ENCODE measurements at places on chromosomes 7 and 10. TPM values are rescaled to one million over a fixed set of nuclear protein-coding genes. Genes with fewer than 3 reads are reported as not detected.

DNA sequence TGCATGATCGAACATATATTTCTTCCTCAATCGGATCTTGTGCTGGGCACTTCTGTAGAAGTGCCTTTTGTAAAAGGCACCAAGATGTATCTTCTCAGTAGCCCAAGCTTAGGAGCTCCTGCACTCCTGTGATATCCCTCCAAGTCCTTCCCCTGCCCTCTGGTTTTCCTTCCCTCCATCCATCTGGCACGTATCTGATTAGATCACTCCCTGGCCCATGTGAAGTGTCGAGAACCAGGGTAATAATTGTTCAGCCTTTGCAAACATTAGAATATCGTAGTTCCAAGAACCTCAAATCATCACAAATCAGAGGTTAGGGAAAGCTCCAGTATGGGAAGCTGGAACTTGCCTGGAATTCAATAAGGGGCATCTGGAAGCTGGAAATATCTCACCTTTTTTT, 221.1 kb upstream of the AUTS2 start:
- no peak for DNase-seq

DNA sequence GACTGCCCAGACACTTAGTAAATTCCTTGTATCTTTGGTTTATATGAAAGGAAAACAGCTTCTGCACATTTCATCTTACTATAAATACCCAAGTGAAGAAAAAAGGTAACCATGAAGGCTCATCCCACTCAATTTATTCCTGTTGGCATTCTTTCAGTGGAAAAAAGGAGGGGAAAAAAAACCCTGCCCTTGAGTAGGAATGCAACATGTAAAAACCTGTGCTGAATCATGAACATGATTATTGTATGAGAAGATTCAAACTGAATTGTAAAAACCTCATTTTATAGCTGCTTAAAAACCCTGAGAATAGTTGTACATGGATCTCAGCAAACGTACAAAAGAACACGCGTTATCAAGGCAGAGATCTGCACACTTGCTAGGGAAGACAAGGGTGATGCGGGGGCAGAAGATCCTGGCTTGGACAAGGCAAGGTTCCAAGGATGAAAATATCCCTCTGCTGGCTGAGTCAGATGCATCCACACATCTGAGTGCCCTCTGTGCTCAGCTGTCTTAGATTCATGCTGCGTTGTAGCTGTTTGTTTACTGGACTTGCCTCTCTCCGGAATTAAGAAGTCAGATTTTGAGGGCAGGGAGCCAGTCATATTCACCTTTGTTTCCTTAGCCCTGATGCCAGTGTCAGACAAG, 658.2 kb downstream of the PARD3 start:
- peak; percentile 47 for DNase-seq

DNA sequence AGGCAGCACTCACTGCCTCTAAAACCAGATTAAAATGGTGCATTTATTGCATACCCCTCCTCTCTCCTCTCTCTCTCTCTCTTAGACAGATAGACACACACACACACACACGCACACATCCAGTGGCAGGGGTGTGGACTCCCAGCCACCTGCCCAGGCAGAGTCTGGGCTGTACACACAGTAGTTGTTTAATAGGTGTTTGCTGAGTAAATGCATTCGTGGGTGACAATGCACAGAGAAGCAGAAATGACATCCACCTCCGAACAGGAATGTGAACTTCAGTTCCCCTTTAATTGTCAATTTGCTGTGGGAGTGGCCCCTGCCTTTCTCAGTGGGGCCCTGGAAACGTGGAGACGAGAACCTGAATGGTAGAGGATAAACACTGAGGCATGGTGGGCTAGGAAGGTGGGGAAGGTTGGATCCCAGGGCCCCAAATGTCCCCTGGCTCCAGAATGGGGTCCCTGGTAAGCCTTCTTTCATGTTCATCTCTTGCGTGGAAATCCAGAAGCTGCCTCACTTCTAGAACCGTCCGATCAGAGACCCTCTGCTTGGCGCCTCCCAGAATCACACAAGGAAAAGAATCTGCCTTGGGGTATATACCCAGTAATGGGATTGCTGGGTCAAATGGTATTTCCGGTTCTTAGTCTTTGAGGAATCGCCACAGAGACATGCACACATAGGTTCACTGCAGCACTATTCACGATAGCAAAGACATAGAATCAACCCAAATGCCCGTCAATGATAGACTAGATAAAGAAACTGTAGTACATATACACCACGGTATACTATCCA, 58.5 kb upstream of the ECHDC3 start:
- DNase-seq, result no peak

DNA sequence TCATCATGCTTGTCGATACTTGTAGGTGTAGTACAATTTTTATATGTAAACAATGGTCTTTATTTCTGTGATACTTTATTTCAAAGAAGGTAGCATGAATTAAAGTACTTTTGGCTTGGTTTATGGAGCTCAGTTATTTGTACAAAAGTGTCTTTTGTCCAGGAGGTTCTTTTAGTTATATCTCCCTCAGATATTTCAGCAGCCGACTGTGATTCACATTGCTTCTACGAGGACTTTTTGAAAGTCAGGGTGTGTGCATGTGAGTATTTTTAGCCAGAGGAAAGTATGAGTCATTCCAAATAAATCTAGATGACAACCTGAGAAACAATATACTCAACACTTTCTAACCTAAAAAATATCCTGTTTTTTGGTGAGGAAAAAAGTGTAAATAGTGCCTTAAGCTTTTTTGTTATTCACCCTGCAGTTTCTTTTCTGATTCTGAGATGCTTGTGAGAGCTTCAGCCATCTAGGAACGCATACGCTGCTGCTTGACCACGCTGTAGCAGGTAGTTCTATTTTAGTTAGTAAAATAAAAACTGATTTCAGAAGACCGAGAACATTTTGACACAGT, 595 bp upstream of the SUN1 start:
- DNase-seq, result peak; percentile 85

GRCh38 chr10:74612195-74612594, 214.2 kb upstream of the KAT6B start:
- DNase-seq, result no peak

- no peak for DNase-seq
Measured at GRCh38 chr7:28409716-28410627, 2.3 kb upstream of the CREB5 start.

GRCh38 chr7:106089647-106090046, 22.5 kb downstream of the SYPL1 start:
- no peak for DNase-seq

DNA sequence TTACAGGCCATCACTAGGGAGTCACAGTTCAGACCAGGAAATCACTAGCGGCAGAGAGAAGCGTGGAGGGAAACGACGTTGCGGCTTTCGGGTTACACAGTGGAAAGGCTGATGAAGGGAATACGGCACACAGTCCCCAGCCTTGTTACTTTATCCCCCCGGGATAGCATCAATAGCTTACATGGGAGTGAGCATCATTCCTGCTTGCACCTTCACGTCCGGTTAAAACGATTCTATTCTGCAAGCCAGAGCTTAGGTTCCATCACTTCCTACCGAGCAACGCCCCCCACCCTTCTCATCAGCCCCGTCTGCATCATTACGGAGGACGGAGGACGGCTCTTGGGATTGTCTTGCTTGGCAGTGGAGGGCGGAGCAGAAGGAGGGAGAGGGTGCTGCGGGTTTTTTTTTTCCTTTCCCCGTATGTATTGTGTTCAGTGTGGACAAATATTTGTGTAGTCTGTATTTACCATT, 124.9 kb downstream of the CLEC2L start:
- DNase-seq, result no peak

DNA sequence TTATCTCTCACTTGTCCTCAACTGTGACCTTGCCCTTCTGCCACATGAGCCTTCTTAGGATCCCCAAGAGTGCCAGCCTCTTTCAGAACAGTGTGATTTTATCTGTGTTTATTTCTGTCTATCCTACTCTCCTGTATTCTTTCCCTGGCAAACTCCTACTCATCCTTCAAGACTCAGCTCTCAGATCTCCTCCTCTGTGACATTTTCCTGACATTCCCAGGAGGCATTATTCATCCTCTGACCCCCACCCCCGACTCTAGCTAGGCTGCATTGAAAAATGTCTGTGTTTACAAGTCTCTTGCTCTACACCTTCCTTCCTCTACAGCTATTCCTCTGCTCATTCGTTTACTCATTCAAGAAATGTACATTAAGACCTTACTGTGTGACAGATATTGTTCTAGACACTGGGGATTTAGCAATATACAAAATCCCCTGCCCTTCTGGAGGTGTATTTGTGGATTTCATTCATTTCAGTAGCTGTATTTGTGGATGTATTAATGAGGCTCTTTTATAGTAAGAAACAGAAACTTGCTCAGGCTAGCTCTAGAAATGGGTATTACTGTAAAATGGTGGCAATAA, 61.4 kb upstream of the COMTD1 start:
- no peak for DNase-seq

GRCh38 chr10:58023341-58024073, 244.2 kb downstream of the IPMK start:
- DNase-seq, result peak; percentile 49

DNA sequence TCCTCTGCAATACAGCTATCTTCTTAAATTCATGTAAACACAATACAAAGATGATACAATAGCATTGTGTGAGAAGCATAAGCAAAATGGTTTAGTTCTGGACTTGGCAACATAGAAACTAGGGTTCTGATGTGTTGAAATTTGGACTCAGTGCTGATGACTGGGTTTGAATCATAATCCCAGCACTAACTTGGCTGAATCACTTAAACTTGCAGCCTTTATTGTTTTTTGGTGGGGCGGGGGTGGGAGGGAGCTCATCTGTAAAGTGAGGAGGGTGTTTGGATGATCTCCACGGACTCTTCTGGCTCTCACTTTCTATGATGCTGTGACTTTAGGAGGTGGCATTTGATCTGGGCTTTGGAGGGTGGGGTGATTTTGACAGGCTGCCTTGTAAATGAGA, 158.2 kb downstream of the WNT2 start:
- DNase-seq, result no peak

DNA sequence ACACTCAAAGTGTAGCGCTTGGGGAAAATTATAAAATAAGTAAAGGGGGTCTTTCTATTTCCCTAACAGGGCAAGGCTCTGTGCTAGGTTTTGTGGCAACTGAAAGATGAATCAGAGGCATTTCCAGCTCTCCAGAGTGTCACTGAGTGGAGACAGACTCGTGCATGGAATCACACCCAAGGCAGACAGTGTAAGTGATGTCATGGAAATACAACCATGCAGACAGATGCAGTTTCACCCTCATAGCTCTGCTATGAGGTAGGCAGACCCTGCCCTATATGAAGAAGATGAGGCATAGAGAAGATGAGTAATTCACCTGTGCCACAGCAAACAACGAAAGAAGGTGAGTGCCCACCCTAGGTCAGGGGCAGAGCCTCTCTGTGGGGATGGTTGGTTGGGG, 57.2 kb upstream of the PITRM1 start:
- DNase-seq, result no peak

- no peak for DNase-seq
Measured at GRCh38 chr7:122682815-122683550, 15.9 kb downstream of the RNF133 start.

DNA sequence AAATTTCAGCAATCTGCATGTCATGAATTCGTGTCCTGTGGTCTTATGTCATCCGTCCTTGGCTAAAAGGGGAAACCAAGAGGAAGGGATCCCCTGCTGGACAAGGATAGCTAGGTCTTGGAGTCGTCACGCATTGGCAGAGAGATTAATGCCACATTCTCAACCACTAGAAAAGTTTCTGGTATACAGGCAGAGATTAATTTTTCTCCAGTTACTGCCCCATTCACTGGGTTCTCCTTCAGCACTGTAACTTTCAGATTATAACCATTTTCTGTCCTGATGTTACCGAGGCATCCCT, 1060.6 kb upstream of the AUTS2 start:
- DNase-seq, result no peak

GRCh38 chr7:86773309-86773708, 129.6 kb downstream of the GRM3 start:
- no peak for DNase-seq

GRCh38 chr7:83824214-83824613, 175.3 kb upstream of the SEMA3E start:
- DNase-seq, result no peak

GRCh38 chr7:55591282-55591931, 19.1 kb upstream of the VOPP1 start:
- no peak for DNase-seq

DNA sequence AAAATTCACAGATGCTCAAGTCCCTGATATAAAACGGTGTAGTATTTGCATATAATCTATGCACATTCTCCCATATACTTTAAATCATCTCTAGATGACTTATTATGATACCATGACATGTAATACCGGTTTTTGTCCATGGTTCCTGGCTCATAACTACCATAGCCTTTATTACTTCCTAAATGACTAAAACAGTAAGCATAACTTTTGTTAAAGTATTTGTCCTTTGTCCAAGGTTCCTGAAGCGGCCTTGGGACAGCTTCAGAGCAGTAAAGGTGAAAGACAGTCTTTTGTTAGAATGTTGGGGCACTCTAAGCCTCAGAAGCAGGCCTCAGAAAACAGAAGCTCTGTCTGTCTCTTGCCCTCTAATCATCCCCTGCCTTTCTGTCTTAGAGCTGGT, 4.0 kb downstream of the CRCP start:
- no peak for DNase-seq

- DNase-seq, result no peak
Measured at GRCh38 chr10:8180360-8181109, 126.0 kb downstream of the GATA3 start.

DNA sequence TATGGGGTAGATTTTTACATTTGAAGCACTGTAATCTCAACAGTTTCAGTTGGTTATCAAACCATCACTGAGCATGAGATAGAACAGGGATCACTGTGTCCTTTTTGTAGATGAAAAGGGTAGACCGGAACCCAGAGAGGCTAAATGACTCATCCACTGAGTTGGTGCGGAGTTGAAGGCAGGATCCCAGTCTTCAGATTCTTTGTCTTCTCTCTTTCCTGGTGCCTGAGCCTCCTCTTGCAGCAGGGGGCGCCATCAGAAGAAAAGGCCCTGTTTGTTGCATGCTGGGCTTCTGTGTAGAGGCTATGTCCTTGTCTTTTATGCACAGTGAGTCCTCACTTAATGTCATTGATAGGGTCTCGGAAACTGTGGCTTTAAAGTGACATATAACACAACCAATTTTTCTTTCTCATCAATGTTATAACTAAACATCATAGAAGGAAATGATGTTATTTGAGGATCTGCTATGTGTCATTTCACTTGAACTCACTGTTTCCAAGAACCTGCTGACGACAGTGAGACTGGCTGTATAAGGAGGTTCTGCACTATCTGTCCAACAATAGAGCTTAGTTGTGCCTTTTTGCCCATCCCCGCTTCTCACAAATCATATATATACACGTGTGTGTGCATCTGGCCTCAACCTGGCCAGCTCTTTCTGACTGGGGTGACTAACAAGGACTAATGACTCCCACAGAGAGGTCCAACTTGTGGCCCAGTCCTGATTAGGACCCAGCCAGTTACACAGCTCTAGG, 14.3 kb downstream of the ZNF282 start:
- no peak for DNase-seq

GRCh38 chr7:105932835-105933477, 30.1 kb upstream of the CDHR3 start:
- peak; percentile 85 for DNase-seq

GPR146 gene
- 4.5 TPM for polyA plus RNA-seq

FANK1 gene
- polyA plus RNA-seq, result 2.4 TPM

MMP21 gene
- not detected for polyA plus RNA-seq

UNCX gene
- polyA plus RNA-seq, result not detected

AKR1D1 gene
- not detected for polyA plus RNA-seq

LIPJ gene
- polyA plus RNA-seq, result not detected

ANAPC16 gene
- polyA plus RNA-seq, result 49.8 TPM

ANKRD7 gene
- not detected for polyA plus RNA-seq

STK31 gene
- polyA plus RNA-seq, result not detected

FXYD4 gene
- polyA plus RNA-seq, result not detected
